Iris pigment epithelial cell (primary cell): ENCODE measurements at places on chromosomes 4 and X.

DNA sequence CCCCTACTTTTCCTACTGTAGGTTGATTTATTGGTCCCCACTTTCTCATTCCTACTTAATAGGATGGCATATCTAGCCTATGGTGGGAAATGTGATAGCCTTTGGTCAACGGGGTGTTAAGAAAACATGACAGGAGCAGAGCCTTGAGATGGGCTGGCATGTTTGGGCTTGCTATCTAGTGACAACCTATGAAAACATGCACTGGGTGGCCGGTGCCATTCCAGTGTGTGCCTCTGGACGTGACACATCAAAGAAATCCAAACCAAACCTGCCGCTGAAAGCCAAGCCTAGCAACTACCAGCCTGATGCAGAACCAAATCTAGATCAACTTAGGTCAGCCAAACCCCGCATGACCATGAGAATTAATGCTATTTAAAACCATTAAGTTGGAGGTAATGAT is 317.6 kb downstream of the DMD start:
- DNase-seq: no peak

DNA sequence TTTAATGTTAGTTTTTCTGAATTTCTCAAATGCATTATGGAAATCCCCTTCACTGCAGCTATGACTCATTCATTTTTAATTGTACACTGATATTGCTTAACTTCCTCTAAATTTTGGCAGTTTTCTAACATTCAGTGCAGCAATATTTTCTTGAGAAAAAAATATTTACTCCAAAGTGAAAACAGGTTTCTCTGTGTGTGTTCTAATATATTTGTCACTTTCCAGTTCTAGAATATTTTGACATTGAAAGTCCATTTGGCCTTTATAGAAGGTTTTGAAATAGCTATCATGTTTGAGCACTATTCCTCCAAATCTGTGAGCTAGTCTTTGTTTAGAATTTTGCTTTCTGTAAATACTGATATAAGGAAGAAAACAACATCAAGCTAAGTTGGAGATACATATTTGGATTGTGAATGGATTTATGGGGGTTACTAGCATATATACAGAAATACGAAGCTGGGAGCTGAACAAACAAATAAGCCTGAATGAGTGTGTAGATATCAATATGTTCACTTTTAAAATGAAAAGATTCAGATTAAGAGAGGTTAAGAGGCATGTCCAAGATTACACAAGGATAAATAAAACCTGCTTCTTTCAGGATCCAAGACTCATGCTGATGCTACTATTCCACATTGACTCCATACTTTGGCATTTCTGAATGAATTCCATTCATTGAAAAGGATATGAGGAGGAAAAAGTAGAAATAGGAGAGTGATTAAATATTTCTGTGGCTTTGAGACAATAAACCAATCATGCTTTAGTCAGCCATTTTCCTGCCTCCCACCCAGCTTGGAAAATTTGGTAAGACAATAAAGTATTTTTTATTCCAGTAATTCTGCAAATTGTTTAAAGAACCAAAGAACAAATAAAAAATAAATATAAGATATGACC is 57.3 kb upstream of the SLIT2 start:
- DNase-seq: peak; percentile 88

DNA sequence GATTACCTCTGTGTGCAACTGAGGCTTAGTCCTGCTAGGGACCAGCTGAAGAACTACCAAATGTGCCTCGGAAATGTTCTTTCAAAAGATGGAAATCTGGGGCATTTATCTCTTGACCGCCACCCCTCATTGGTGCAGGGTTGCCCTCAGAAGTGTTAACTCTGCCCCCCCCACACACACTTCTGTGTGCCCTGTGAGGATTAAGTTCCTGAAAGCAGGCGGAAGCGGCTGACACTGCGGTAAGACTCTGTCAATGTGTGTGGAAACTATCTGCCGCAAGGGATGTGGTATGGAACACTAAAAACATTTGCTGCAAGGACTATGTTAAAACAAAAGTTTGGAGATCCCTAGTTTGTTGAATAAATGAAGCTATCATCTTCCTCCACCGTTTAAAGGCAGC is 106.9 kb upstream of the NDP start:
- DNase-seq: no peak

DNA sequence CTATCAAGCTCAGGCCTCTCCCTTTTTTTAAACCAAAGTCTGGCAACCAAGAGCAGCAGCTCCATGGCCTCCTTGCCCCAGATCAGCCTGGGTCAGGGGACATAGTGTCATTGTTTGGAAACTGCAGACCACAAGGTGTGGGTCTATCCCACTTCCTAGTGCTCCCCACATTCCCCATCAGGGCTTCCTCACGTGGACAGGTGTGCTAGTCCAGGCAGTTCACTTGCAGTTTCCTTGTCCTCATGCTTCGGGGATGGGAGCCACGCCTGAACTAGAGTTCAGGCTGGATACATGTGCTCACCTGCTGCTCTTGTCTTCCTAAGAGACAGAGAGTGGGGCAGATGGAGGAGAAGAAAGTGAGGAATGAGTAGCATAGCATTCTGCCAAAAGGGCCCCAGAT is 21.5 kb downstream of the SLC34A2 start:
- DNase-seq: no peak

- DNase-seq: no peak
These were observed 90.0 kb upstream of the PPP2R3B start for GRCh38 chrX:476724-477075.

DNA sequence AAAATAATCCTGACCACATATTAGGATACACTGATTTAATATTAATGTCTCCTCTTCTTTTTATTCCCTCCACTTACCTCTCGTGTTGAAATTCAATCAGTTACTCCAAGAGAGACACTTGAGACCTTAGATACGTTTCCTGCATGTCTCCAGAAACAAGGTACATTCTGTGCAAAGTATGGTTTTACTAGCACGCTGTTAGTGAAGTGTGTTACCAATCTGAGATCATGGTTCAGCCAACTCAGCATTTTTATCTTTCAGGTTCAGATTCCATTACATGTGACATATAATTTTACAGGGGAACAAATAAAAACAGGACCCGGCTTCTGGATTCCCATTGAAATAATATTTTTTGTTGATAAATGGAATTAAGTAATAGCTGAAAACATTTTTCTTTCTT is 32.2 kb downstream of the PDLIM5 start:
- DNase-seq: no peak

- no peak for DNase-seq
These were observed 9.6 kb upstream of the UVSSA start for GRCh38 chr4:1337376-1337831.

DNA sequence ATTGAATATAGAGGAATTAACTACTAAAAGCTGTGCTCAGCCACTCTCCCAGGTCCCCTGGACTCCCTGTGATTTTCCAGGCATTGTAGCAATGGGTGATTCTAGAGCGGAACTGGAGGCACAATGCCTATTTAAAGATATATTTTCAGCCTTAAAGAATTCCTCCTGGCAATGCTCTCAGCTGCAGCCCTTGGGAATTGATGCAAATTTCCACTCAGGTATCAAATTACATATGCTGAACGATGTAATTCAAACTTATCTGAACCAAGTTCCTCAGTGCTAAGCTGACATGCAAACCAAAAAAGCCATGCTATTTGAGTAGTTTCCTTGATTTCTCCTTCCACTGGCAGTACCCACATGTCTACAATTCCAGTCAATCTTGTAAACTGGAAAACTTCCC is 86.3 kb upstream of the GABRA3 start:
- DNase-seq: no peak

DNA sequence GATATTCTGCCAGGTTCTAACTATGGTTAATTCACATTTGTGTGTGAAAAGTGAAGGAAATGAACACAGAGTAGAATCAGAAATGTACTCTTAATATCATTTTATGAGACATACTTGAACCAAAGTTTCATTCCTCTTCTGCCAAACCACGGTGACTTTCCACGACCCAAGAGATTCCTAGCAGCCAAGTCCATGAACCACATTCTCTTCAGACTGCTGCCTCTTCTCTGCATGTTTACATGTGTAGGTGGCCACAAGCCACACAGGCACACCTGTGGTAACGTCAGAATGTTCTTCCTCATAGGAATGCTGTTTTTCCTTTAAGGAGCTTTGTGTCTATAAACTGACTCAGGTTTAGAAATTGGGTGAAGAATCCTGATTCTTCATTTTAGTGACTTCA is 1411.2 kb downstream of the RAPGEF2 start:
- DNase-seq: peak; percentile 21

- DNase-seq: no peak
These were observed 56.7 kb upstream of the COL25A1 start for GRCh38 chr4:109359040-109359646.

- DNase-seq: no peak
These were observed 741 bp downstream of the HGFAC start for GRCh38 chr4:3442460-3442958.

GRCh38 chr4:101284546-101284945 is 62.8 kb downstream of the PPP3CA start:
- DNase-seq: peak; percentile 55

DNA sequence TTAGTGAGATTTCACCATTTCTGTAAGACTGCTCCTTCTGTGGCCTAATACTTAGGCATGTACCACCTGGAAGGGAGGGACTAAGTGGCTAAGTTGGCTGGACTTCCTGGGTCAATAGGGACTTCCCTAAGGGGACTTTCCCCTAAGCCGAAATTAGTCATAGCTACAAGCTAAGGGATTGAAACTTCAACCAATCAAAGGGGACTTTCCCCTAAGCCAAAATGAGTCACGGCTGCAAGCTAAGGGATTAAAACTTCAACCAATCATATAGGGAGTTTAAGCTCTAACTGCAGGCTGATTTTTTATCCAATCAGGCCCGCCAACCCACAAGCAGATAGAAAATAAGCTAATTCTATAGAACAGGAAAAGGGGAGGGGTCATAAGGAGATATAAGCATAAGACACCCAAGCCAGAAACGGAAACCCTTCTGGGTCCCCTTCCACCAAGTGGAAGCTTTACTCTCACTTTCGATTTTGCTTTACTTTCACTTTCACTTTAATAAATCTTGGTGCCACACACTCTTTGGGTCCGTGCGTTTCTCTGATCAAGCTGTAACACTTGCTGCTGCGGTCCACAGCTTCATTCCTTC is 382.8 kb downstream of the KLHL4 start:
- no peak for DNase-seq

DNA sequence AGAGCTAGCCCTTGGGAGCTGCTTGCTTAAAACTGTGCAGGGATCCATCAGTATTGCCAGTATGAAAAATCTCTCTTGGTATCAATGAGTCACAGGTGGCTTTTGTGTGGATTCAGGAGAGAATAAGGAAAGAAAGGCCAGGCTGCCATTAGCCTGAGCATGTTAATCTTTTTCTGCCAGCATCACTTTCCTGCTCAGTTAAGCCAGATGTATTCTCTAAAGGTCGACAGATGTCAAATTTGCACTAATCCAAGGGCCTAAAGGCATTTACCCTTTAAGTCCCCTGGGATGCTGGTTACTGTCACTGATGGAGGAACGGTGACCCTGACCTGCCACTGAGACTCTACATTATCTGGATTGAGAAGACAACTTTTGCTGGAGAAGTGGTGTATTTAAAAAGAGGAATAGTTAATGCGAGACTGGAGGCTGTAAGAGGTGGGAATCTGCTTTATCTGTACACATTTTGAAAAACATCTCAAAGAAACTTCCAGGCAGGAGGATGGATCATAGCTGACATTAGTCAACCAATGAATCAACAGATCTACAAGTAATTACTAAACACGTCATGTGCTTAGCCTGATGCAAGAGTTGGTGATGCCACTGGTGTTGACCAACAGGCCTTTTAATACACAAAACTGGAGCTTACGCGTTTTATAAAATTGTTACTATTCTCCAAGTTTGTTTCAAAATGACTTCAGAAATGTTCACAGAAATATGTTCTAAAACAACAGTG is 241.4 kb upstream of the ANXA3 start:
- DNase-seq: no peak

DNA sequence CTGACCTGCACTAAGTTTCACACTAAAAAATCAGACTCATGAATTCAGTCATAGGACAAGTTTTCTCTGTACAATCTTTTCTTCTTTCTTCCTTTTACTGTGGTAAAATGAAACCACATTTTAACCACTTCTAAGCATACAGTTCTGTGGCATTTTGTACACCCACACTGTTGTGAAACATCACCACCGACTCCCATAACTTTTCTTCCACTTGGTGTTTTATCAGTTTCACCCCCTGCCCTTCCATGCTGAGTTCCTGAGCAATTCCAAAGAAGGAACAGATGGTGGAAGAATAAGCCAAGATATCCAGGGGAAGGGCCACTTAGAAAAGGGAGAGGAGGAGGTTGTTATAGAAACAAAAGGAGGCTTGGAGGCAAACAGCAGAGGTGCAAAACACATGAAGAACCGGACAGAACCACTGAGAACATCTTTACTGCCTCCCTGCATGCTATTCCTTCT is 22.6 kb downstream of the SLC25A4 start:
- DNase-seq: peak; percentile 83

DNA sequence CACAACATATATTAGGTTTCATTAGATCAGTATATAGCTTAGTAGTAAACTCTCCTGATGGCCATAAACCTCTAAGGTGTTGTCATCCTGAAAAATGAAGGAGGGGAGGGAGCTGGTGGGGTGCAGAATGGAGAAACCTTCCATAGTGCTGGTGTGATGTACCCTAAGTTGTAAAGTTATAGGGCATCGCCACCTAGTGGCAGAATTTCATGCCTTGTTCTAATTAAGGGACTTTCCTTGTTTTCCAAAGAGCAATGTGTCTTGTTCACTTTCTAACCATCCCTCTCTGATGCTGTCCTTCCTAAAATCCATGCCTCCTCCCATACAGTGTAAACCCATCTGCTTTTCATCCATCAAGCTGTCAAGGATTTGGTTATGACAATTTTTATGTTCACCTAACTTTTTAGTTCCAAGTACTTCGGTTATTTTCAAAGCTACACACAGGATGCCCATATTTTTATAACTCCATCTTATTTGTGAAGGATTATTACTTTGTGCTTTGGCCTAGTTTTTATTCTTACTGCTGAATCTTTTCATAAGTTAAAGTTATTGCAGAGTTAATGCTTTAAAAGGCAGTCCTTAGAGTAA is 4.5 kb downstream of the NBDY start:
- peak; percentile 57 for DNase-seq

DNA sequence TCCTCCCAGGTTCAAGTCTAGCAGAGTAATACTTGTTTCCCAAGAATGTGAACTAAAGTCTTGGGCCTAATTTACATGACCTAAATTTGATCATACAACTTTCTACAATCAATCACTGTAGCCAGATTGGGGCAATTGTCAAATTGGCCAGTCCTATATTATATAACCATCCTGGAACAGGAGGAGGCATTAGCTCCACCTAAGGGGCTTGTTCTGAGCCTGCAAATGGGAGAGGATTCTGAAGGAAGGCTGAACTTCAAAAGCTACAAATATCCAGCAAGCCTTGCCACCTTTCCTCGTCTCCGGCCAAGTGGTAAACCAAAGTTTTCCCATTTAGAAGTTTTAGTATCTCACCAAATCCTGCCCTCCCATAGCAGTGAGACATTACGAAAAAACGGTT is 1289.6 kb upstream of the TENM3 start:
- no peak for DNase-seq
